ENCODE measurements at places on chromosomes 4 and X.

DNA sequence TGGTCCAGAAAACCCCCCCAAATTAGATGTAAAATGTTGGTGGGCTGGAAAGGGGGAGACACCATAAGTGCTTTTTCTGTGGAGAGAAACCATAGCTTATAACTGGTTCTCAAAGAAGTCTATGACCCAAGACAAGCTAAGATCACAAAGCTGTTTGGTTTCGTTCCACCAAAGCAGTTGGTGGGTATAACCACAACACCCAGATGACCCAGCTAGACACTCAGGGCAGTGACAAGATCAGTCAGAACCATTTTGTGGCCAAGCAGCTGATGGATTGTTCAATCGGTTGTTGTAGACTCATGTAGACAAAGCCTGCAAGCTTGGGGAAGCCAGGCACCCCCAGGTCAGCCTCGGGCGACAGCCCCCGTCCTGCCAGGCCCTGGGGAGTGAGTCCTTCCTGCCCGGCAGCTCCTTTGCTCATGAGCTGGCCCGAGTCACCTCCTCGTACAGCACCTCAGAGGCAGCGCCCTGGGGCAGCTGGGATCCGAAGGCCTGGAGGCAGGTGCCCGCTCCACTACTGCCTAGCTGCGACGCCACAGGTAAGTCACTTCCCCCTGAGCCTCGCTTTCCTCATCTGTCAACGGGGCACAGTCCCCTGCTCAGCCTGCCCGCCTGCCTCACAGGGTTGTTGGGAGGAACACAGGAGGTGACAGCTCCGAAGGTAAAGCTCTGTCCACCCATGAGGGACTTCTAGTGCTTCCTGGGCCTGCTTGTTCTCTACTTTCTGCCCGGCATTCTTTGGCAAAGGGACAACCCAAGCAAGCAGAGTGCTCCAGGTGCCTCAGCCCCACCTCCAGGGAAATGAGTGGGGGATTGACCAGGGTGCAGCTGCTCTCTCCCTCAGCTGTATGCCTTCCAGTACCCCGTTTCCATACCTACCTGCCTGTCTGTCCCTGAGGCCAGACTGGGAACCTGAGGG is 65.2 kb upstream of the MTM1 start:
- DNase-seq = no peak

DNA sequence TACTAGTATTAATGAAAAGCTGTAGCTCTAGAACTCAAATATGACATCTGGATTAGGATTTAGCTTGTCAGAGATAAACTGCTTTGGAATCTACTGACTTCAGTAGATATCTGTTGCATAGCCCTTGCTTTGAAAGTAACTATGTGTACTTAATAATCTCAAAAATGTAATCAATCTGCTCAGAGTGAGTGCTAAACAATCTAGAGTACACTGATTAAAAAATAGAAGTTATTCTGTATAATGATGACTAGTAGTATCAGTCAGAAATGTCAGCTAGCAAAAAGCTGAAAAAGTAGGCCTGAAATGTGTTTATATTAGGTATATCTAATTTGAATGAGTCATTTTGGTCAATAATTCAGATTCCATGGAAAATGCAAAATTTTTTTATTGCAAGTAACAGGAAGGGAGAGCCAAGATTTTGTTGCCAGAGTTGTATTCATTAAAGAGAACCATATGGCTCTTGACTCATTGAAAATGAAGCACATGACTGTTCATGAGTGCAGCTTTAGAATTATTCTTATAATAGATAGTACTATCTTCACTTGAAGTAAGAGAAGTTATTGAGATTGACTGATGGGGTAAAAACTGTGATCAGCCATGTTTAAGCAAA is 20.0 kb downstream of the CLCN3 start:
- DNase-seq = no peak

- DNase-seq = no peak
Measured at GRCh38 chr4:98605216-98605615, 53.2 kb downstream of the TSPAN5 start.

GRCh38 chr4:94913316-94913715 is 155.6 kb downstream of the BMPR1B start:
- no peak for DNase-seq

DNA sequence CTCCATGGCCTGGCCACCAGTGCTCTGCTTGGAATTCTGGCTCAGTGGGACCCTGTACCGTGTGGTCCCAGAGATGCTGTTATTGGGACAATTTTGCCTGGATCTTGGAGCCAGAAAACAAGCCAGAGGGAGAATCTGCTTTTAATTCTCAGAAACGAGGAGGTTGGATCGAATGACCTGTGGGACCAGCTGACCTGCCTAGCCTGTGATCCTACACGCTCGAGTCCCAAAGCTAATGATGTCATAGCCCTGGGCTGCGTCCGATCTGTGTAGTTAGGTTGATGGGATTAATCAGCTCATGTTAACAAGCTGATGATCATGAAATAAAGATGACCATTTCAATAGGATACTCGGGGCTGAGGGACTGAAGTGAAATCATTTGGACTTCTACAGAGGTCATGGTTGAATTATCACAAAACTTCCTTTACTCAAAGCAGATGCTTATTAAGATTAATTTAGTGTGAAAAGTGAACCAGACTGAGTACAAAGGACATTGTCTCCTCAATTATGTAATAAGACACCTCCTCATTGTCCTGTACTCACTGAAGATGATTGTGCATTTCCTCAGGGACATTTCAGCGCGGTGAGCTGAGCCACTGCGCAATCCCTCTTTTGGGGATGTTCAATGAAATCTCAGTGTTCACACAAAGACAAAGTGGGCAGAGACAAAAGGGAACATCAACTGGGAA is 51.9 kb upstream of the STX18 start:
- DNase-seq = no peak

DNA sequence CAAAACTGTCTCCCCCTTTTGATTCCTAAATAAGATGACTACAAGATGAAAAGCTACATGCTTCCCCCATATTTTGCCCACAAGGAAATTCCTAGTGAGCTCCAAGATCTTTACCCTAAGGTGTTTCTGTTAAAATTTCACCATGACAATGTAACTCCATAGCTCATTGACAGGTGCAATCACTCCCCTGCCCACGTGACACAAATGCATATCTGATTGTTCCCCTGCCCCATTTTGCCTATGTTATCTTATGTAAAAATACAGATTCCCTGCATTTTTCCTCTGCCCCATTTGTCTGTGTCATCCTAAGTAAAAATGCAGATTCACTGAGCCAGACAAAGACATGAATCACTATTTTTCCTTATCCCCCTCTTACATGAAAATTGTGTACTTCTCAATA is 66.7 kb downstream of the GPRASP3 start:
- DNase-seq = no peak

- DNase-seq = no peak
Measured at GRCh38 chrX:135651647-135652295, 61.7 kb upstream of the CT45A1 start.

DNA sequence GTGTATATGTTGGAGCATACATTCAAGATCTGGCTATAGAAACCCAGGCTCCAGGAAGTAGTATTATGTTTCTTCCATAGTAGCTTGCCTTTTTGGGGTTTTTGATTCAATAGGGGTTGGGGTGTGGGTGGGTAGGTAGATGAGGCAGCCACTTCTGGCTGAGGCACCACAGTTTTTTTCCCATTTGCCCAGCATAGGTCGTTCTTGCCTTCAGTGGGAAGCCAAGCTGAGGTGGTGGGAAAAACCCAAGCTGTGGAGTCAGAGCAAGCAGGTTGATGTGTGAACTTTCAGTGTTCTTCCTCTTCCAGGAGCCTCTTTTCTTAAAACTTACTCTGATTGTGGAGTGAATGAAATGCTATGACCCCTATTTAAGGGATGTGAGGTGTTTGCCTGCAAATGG is 67.0 kb upstream of the RPS6KA3 start:
- DNase-seq = no peak

DNA sequence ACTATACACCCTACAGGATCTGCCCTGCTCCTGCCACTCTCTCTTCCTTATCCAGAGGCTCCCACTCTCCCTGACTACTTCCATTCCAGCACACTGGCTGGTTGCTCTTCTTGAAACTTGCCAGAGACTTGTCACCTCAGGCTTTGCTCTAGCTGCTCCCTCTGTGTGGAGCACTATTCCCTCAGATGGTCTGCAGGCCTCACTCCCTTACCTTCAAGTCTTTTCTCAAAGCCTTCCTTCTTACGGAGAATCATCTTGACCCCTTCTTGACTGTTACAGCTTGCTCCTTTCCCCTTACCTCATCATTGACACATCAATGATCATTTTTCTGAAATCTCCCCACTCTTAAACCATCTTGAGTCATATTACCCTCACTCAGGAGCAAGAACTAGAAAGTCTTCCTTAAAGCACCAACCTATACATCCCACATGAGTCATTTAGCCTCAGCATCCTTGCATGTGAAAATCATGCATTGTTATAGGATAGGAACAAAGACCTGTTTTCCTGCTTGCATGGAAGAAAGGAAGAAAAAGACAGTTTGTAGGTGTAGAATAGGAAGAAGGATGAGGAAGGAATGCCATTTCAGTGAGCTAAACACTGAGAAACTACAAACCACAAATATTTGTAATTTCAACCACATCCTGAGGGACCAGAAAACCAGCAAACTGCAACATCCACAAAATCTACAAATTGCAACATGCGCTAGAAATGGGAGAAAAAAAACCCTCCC is 55.7 kb downstream of the ANTXR2 start:
- DNase-seq = no peak

DNA sequence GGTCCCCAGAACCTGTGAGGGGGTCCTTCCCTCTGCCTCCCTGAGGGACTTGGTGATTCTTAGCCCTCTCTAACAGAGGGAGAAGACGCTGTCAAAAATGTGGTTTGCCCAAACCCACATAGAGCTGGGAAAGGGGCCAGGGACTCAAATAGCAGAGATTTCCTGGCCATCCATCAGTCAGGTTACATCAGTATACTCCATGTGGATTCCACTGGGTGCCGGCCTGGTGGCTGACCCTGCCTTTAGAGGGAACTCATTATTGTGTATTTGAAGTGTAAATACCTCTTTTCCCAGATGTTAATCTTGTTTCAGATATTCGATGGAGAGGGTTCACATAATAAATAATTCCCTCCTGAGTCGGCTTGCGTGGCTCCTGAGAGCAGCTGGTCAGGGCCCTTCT is 130.3 kb downstream of the TBL1X start:
- no peak for DNase-seq

DNA sequence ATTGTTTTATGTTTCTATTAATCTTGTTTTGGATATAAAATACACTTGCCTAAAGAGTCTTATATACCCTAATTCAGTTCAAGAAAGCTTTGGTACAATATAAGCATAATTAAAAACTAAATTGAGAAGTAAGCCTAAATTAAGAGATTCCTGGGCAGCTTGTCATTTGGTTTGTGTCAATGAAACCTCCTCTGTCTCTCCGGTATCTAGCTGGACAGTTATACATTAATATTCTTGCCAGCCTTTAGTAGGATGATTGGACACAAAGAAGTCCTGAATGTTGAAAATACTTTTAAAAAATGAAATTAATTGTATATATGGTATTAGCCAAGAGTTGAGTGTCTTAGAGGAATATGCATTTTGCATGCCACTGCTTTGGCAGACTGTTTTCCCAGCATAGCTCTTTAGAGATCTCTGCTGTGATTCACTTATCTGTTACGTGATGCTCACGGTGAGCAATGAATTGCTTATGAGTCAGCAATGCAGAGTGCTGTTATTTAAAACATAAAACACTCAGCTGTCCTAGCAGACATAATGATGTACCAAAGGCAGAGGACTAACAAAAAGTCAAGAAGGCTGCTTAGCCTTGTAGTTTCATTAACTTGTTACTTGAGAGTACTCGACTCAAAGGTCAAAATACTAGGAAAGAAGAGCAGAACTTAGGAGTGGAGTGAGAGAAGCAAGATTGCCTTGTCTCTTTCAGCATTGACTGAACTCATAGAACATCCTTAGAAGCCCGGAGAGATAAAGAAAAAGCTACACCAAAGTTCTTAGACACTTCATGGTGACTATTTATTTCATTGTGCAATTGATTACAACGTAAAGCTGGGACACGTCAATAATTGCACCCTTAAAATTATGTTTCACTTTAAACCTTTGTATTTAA is 1296.1 kb upstream of the PCDH7 start:
- DNase-seq = no peak

DNA sequence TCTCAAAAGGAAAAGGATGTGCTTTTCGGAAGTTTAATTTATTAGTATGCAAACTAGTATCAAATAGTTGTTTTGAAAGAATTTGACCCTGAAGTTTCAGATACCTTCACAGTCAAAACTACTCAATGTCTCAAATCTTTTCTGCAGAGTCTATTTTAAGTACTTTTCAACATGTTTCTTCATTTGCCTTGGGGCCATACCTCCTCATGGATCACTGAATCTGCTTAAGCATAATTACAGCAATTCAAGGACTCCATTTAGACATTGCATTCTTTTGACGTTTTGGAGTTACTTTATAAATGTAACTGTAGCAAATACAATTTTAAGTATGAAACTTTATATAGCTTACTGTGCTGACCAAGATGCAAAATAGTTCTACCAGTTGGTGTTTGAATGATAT is 25.5 kb downstream of the PALLD start:
- no peak for DNase-seq

DNA sequence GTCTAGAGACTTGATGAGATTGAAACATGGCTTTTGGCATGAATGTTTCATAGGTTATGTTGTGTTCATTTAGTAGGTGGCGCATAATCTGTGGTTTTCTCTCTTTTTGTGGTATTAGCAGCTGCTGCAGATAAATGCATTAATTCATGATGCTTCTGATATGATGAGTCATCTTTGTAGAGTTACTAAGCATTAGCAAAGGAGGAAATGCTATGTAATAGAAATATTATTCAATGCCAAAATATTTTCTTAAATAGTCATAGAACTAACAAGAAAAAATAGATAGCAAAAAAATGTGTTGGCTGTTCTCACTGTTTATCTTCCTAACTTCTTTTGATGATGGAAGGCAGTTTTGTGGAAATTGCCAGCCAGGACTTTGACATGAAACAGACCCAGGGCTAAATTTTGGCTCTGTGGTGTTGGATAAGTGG is 3.6 kb downstream of the ZXDB start:
- no peak for DNase-seq

GRCh38 chr4:76526585-76526990 is 91.6 kb downstream of the SHROOM3 start:
- no peak for DNase-seq

GRCh38 chrX:75596178-75596577 is 73.3 kb upstream of the ZDHHC15 start:
- DNase-seq = no peak

DNA sequence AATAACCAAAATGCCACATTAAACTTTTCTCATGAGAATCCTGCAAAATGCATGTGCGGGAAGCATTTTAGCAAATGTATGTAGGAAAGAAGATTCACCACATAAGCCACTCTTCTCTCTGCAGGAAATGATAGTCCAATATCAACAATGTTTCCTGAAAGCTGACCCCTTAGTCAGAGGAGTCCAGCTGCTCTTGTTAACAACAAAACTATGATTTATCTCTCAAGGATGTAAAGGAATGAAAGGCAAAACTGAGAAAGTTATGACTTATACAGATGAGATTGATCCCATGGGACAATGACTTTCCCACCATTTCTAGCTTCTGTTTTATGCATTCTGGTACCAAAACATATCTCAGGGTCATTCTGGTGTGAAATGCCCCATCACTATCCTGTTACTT is 125.0 kb upstream of the EDNRA start:
- no peak for DNase-seq

DNA sequence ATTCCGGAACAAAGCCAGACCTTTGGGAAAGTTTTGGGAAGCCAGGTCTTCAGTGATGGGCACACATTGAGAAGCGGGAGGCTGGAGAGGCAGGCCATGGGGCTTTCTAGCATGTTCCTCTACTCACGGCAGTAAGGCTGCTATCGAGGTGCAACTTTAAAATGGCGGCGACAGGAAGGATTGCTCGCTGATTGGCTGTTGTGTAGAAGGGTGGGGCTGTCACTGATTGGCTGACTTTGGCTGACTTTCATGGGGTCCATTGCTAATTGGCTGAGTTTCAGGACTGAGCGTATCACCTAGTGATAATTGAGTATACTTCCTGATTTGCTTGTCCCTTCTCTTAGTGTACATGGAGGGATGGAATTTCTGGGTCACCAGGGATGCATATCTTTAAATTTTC is 19.7 kb upstream of the GLOD5 start:
- DNase-seq = no peak
